ENCODE measurements at places on chromosomes 11 and 22. TPM values are rescaled to one million over a fixed set of nuclear protein-coding genes. Genes with fewer than 3 reads are reported as not detected.
A peak's percentile ranks its signal among the peaks of the same experiment; 100 is the strongest.

- DNase-seq: no peak
Measured at GRCh38 chr11:62030071-62030684, 62.7 kb upstream of the FTH1 start.

GRCh38 chr11:34856251-34856650 lies 59.9 kb downstream of the APIP start:
- DNase-seq: no peak

DNA sequence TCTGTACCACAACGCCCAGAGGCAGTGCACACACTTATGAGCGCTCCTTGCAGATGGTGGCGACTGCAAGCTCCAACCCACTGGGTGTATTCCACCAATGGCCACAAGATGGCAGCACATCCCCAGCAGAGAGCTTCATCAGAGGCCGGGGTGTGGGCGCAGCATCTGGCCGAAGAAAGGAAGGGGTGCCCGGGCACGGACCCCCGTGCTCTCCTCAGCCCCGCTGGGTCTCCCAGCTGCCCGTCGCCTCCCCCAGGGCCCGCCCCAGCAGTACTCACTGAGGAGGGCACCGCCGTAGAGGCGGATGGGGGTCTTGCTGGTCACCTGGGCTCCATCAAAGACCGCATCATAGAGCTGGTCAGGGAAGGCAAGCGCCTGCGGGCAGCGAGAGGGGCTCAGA lies 14.2 kb downstream of the TP53I11 start:
- peak; percentile 77 for DNase-seq

DNA sequence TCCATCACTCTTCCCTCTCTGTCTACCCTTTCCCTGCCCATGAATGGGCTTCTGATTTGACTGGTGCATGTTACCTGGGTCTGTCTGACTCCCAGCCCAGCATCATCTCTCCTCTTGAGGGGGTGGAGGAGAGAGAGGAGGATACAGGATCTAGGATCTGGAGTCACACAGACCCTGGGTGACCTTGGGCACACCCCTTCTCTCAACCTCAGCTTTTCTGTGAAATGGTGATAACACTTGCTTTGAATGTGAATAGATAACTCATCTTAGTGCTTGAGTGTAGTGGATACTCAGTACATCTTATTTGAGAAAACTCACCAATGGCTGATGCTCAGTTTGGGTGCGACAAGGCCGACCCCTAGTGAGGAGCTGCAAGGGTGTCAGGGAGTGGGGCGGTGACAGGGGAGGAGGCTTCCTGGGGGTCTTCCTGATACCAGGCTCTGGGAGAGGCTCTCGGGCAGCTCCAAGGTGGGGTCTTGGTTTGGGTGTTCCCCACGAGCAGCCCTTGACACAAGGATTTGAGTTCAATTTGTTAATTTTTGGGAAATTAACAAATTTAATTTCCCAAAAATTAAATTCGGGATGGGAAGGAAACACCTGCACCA lies 9.0 kb downstream of the INCENP start:
- DNase-seq: no peak

OR2D2 gene
- not detected for total RNA-seq

TIMP3 gene
- total RNA-seq: 0.26 TPM

DNA sequence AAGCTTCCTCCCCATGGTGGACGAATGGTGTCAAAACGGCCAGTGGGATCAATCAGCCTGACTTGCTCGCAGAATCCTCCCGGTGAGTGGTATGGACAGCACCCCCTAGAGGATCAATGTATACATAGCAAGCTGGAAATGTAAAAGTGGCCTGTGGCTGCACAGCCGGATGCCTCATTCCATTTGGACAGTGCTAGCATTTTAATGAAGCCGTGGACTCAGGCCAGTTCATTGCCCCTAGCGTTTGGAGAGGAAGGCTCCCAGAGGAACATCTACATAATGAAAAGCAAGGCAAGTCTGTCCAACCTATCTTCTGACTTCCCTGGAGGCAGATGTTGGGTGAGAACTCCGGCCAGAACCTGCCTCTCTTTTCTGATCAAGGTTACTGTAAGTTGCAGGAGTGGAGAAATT lies 942.3 kb downstream of the NTM start:
- no peak for DNase-seq

DNA sequence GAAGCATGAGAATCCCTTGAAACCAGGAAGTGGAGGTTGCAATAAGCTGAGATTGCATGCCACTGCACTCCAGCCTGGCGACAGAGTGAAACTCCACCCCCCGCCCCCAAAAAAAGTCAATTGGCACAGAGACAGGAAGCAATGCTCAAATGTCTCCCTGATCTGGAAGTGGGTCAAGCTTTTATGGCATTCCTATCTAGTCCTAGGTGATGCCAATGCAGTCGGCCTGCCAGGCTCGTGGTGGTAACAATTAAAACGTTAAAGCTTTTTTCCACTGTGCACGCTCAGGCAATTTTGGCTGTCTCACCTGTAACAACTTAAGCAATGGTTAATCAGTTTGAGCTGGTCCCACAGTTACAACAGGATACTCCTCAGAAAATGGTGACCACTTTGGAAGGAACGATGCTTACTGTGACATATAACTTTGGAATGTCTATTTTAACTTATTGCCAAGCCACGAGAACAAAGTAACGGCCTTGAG lies 18.9 kb upstream of the PISD start:
- DNase-seq: no peak

ADORA2A gene
- total RNA-seq: 22.0 TPM

- no peak for DNase-seq
Measured at GRCh38 chr11:34948696-34949095, 32.3 kb downstream of the PDHX start.

DNA sequence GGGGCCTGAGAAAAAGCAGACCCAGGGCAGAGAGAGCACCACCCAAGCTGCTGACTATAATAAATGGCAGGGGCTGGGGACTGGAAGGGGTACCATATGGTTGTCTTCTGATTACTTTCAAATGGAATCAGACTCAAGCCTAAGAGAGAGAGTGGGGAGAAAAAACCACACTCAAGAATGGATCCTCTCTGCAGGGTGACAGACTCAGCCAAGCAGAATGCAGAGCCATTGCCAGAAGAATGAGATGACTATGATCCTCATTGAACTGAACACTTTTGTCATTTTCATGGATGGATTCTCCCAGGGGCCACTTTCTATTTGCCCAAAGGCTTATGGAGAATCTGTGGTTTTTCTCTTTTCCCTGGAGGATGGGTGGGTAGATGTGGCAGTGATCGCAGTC lies 8.7 kb downstream of the UBASH3B start:
- DNase-seq: no peak

DNA sequence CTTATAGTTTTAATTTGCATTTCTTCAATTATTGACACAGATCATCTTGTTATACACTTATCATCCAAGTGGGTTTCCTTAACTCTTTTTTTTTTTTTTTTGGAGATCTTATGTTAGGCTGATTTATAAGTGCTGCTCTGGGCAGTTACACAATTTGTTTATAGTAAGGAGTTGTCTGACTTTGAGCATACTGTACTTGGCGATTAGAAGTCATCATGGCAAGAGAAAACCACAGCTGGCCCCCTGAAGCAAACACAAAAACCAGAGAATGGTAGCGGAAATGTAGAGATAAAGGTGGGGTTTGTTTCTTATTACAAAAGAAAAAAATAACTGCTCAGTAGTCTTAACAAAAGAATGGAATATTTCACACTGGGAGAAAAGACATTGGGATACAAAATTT lies 292.6 kb downstream of the SWAP70 start:
- DNase-seq: no peak

DNA sequence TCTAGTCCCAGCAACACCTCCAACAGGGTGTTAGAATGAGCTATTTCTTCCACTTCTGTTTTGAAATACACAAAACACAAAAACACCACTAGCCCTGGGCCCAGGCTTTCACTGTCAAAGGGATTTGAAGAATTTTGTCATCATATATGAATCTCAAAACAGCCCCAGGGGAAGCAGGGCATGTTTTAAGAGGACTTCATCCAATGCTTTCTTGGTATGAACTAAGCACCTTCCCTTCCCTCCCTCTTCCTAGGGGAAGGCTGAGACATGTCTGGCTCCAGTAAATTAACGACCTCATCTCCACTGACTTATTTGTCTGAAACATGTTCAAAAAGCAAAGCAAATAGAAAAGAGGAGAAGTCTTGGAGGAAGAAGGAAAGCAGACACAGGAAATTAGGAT lies 75.7 kb upstream of the INCENP start:
- no peak for DNase-seq

GRCh38 chr11:46381048-46381818 lies at the start of gene MDK:
Gene MDK, plus strand, starts transcription at chr11:46381669. Its CDS starts 389 bp downstream, at chr11:46382058.
- no peak for DNase-seq

- DNase-seq: no peak
Measured at GRCh38 chr11:121340032-121340580, 47.5 kb downstream of the SC5D start.

OR8A1 gene
- total RNA-seq: not detected

RAB38 gene
- total RNA-seq: 2.2 TPM

DNA sequence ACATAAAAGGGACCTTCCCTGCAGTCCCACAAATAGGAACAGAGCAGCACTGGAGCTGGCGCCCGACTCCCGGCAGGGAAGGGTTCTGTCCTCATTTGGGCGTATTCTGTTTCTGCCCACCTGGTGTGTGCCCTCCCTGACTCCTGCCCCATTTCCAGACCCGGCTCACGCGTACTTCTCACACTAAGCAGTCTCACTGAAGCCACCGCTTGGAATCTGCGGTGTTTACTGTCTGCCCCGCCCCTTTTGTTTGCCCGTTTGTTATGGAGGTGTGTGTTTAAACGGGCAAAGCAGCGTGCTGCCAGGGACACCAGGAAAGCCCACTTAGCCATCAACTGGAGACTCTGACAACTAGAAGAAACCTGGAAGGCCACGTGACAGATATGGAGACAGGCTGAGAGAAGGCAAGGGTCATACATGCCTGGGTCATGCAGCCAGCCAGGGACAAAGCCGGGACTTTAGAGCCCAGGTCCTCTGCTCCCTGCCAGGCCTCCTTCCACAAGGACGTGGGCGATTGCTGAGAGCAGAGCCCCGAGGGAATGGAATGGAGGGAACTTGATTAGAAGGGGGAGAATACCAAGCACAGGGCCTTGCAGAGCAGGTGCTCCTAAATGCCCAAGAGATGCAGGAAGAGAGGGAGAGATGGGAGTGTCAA lies 8.7 kb upstream of the EFCAB6 start:
- no peak for DNase-seq

GRCh38 chr11:64122411-64123410 lies 43.2 kb downstream of the MACROD1 start:
- no peak for DNase-seq

DNA sequence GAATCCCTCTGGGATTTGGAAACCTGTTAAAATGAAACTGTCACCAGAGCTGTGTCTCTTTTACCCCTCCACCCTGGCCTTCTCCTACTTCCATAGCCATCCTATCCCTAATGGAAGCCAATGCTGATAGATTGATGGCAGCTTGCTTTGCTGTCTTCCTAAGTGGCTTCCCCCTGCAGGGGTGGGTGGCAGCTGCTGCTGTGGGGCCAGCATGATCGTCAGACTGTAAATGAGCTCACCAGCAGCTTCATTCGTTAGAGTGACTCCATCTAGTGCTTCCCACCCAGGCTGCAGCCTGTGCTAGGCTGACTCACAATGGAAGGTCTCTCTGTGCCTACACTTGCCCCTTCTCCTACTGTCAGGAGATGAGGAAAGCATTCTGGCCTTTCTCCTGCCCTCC lies 311.0 kb downstream of the BUD13 start:
- DNase-seq: no peak

OR51I1 gene
- total RNA-seq: not detected

- no peak for DNase-seq
Measured at GRCh38 chr22:40422558-40423309, 52.3 kb downstream of the SGSM3 start.

DNA sequence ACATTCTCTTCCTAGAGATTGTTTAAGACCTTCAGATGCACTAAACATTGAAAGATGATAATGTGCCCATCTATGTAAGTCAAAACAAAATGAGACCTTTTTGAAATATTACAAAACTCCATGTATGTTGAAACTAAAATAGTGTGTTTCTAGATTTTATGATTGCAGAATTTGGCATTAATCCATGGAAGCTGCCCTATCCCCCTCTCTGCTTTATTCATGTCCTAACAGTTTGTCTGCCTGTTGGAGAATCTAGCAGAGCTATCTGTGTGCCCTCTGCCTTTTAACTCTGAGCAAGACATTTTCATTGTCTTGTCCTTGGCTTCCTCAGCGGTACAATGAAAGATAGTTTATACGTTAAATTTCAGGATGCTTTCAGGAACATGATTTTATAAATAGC lies 105.5 kb downstream of the FAT3 start:
- DNase-seq: no peak

GRCh38 chr11:131278472-131278871 lies 91.9 kb upstream of the NTM start:
- no peak for DNase-seq

- DNase-seq: no peak
Measured at GRCh38 chr22:17890245-17890671, 116.0 kb upstream of the BID start.

PAMR1 gene
- not detected for total RNA-seq

- DNase-seq: no peak
Measured at GRCh38 chr11:75097173-75097557, 489 bp upstream of the OR2AT4 start.

- DNase-seq: no peak
Measured at GRCh38 chr11:120517801-120518291, 6.3 kb downstream of the GRIK4 start.

DNA sequence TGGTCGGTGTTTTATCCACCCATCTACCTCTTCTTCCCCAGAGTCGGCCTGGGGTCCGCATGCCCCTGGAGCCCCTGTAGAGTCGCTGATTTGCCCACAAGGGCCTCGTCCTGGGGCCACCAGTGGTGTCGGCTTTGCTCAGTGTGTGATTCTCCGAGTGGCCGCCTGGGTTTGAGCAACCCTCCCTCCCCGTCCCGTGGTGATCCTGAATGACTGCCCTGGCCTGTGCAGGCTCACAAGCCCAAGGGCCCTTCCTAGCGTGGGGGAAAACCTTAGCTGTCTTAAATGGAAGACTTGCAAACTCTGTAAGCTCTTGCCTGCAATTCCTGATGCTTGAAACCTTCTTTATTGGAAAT lies 128.3 kb downstream of the OSBP2 start:
- DNase-seq: no peak

- no peak for DNase-seq
Measured at GRCh38 chr11:66454247-66454646, 12.5 kb upstream of the PELI3 start.

- no peak for DNase-seq
Measured at GRCh38 chr11:62241095-62241494, 944 bp upstream of the SCGB1D2 start.

DNA sequence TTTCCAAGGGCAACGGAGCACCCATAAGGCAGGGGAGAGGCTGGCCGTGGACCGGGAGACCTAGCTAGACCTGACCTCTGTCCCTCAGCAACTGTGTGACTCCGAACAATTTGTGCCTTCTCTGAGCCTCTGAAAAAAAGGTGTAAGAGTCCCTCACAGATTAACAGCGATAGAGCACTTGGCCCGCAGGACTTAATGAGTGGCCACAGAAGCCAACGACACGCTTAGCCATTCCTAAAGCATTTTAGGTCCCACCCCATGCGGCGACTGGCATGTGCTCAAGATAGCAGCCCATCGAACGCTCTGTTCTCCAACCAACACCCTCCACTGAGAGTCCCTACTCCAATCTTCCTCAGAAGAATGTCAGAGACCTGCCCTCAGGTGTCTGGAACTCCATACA lies 1.5 kb downstream of the SULT4A1 start:
- DNase-seq: no peak

- DNase-seq: no peak
Measured at GRCh38 chr22:39997939-39998726, 3.4 kb downstream of the FAM83F start.

SCN3B gene
- total RNA-seq: not detected

- DNase-seq: no peak
Measured at GRCh38 chr22:20159076-20159475, 8.2 kb upstream of the CCDC188 start.

All from T-helper 17 cell (primary cell).